ENCODE measurements at places on chromosomes 7 and 10. TPM values are rescaled to one million over a fixed set of nuclear protein-coding genes. Genes with fewer than 3 reads are reported as not detected.

Gene NME8
- total RNA-seq, result not detected

Gene SORCS1
- total RNA-seq, result not detected

Gene SHTN1
- 2.1 TPM for total RNA-seq

Gene EIF3B
- 153 TPM for total RNA-seq

Gene SPDYE5
- not detected for total RNA-seq

Gene TAS2R41
- not detected for total RNA-seq

Gene SLC13A1
- total RNA-seq, result not detected

Gene EFCAB10
- not detected for total RNA-seq

- no peak for DNase-seq
Measured at GRCh38 chr10:96995851-96996250, 163.8 kb downstream of the LCOR start.

DNA sequence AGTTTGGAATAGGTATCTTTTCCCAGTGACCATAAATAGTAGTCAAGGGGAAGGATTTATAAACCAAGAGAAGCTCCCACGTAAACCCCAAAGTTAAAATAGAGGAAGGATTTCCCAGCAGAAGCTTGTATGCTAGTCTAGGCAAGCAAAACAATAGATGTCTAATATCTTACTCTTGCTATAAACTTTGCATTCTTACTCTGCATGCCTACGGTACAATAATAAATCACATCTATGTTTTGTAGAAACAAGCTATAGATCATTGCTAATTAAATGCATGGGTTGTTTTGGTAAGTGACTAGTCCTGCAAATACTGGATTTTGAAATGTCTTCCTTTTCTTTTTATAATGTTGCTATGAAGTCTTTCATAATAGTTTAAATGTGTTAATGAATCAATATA lies 585.5 kb downstream of the INHBA start:
- DNase-seq, result no peak

DNA sequence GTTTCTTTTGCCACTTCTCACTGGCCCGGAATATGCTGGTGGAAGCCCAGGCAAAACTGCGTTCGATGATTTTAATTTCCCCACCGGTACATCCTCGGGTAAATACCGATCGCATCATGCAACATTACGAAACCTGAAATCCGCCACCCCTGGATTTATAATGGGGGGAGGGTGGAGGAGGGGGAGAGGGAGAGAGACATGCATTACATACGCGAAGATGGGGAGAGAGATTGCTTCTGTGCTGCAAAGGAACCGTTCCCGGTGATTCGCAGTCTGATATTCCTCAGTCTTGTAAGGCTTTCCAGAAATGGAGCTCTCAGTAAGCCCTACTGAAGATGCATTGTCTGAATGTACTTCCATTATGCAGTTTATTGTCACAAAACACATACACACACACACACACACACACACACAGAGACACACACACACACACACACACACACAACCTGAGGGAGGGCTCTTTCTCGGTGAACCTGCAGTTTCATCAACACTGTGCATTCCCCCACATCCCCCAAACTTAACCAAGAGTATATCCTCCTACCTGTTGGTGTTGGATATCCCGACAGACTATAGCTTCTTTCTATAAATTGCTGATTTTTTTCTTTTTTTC lies 741 bp downstream of the GPR85 start:
- DNase-seq, result no peak

GRCh38 chr10:27464993-27465392 lies 39.1 kb upstream of the RAB18 start:
- no peak for DNase-seq

GRCh38 chr10:72295330-72295910 lies 21.7 kb downstream of the DDIT4 start:
- no peak for DNase-seq

DNA sequence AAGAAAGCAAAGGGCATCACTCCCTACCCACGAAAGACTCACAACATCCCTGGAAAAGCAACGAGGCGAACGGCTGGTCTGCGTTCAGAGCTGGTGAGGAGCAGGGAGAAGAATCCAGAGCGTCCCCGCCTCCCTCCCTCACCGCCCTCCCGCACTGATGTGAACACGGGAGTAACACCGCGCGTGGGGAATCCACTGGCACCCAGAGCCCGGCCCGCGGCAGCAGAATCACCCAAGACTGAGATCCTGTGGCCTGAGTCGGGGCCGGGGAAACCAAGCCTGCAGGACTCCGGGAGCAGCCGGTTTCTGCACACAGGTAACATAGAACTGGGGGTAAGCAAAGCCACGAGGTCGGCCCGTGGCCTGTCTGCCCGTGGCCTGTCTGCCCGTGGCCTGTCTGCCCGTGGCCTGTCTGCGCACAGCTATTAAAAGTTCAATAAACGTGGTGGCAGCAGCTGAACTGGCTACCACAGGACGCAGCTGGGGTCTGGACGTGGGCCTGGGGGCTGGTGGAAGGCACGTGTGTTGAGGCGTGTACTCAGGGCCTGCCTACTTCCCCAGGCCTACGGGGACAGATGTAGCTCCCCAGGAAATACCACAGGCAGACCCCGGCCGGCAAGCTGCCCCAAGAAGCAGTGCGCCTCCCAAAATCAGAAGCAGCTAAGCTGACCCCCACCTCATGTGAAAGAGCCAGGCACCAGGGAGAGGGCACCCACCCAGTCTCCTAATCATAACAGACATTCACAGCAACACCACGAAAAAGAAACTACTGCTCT lies 23.0 kb downstream of the DIP2C start:
- no peak for DNase-seq

DNA sequence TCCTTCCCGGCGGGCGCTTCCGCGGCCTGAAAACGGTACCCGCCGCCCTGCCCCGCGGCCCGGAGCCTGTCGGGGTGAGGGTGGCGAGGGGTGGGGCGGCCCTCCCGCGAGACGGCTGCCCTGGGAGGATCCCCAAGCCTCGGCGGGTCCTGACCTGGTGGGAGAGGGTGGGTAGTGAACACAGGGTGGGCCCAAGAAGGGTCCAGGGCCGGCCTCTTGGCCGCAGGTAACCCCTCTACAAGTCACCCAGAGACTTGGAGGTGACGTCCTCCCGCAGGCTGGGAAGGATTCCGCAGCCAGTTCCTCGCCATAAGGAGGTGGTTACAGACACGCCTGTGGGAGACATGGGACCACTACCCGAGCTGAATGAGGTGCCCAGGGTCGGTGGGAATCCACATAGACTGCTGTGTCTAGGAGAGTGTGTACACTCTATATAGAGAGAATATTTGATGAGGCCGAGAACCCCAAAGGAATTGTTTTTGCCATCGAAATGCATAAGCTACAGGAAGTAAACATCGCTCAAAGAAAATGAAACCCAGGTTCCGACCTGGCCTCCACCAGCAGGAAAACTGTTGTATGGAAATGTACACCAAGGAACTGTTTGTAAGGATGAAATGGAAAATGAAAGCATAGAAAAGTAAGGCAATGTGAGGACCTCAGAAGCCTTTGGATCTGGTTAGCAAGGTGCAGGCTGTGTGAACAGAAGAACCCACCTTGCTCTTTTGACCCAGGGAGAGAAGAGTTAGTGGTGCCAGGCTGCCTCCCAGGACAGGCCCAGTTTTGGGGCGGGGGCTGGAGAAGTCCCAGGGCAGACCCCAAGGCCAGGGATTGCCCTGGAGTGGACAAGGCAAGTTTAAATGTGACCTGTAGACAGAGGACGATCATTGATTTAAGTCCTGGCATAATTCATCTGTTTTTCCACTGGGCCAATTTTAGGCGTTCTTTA lies 659 bp downstream of the OPTN start:
- no peak for DNase-seq

- no peak for DNase-seq
Measured at GRCh38 chr7:70237831-70238575, 639.7 kb downstream of the AUTS2 start.

- no peak for DNase-seq
Measured at GRCh38 chr7:77791336-77791735, 6.9 kb downstream of the TMEM60 start.

- no peak for DNase-seq
Measured at GRCh38 chr7:108037140-108037539, 34.2 kb upstream of the LAMB1 start.

DNA sequence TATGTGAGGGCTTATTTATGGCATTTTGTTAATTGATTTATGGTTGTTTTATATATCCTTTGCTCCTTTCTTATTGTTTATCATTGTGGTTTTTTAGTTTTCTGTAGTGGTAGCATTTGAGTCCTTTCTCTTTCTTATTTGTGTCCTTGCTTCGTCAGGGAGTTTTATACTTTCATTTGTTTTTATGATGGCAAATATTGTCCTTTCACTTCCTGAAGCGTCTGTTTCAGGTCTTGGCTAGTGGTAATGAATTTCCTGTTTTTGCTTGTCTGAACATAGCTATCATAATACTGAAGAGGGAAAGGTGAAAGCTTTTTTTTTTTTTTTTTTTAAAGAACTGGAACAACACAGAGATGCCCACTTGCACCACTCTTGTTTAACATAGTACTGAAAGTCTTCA lies 228.2 kb downstream of the ATRNL1 start:
- DNase-seq, result peak; percentile 12

DNA sequence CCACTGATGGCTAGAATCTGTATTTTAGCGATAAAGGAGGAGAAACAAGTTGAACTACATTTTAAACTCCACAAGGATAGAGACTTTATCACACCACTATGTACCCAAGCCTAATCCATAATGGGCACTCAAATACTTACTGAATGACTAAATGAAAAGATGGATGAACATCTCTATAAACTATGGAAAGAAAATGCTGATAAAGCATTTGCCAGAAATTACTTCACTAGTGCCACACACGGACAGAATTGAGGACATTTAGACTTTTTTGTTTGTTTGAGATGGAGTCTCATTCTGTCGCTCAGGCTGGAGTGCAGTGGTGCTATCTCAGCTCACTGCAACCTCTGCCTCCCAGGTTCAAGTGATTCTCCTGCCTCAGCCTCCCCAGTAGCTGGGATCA lies 1.7 kb upstream of the NSUN6 start:
- no peak for DNase-seq

GRCh38 chr10:20892796-20893195 lies 4.3 kb downstream of the NEBL start:
- DNase-seq, result no peak

- no peak for DNase-seq
Measured at GRCh38 chr7:131720703-131721102, 164.3 kb upstream of the PODXL start.

DNA sequence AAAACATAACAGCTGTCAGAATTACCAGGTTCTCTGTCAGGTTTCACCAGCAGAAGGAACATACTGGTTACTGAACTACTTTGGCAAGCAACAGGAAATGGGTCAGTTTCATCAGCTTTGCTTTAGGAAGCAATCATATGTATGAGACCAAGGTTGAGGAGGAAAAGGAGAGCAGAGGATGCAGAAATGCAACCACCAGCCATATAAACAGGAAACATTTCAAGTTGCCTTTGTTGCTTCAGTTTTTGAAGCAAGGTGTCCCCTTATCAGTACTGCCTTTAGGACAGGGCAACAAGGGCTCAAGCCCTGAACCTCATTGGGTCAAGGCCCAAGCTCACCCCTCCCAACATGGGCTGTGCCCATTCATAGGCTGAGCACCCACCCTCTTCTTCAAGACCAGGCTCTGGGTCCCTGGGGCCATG lies 10.2 kb downstream of the HIPK2 start:
- peak; percentile 49 for DNase-seq

DNA sequence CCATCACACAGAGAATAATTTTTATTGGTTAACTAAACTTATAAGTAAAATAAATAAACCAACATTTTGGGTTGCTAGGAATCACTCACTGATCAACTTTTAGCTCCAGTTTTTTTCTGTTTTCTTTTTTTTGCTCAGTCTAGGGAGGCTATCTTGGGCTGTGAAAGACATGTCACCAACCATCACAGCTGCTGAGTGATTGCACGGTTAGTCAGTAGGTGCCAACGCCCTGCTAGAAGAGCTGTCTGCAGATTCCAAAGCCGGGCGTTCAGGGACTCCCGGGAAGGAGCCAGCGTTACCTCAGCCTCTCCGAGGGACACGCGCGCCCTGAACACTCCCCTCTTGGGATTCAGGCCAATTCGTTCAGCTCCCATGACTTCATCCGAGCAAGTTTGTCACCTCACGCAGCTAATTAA lies 604 bp upstream of the STAM start:
- no peak for DNase-seq

GRCh38 chr10:8956400-8956799 lies 901.9 kb downstream of the GATA3 start:
- no peak for DNase-seq

DNA sequence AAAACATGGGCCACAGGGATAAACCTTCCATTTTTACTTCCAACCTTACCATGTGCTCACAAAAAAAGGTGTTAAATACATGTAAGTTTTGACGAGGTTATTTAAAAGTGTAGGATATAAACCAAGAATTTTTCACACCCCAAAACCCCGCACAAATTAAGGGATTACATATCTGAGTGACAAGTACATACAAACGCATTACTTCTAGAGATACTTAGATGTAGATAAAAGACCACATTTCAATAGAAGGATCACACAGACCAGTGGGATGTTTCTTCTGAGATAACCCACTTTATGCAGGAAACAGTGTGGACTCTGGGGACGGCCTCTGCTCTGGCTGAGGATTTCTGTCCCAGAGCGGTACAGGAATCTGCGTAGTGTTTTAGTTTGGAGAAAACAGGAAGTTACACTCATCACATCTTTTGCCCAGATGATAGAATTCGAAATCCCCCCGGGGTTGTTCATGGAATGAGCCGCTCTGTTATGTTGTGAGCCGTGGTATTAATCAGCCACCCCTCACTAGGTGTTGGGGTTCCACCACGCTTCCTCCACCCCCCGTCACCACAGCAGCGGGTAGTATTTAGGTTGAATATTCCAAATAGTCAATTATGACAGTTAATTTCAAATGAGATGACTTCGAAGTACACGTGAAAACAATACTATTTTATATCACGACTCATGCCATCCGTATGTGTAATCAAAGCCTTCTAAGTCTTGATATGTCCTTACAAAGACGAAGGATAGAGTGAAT lies 1.3 kb upstream of the CUL1 start:
- peak; percentile 88 for DNase-seq

DNA sequence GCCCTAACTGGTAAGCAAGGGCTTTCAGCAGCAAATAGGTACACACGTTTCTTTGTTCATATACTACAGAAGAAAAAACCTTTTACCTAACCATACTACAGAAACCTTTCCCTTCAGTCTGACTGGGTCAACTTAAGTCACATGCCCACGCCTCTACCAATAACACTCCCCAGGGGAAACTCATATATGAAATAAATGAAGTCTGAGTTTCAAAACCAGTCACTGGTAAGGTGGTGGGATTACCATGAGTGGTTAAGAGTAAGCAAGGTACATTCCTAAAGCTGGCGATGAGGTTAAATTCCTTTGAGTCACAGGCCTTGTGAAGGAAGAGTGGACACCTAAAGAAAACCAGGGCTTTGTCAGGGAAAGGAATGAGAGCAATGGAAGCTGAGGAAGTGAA lies 21.4 kb upstream of the KIF20B start:
- DNase-seq, result no peak

GRCh38 chr7:135709508-135709907 lies 18.5 kb downstream of the SLC13A4 start:
- DNase-seq, result no peak

DNA sequence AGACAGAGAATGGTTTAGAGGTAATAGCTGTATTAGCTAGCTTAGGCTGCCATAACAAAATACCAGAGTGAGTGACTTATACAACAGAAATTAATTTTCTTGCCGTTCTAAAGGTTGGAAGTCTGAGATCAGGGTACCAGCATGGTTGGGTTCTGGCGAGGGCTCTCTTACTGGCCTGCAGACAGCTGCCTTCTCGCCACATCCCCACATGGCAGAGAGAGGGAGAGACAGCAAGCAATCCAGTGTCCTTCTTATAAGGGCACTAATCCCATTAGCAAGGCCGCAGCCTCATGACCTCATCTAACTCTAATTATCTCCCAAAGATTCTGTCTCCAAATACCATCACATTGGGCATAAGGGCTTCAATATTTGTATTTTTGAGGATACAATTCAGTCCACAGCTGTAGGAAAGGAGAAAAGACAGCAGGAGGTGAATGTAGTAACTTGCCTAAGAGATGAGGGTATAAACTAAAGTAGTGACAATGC lies 3.6 kb upstream of the STAM start:
- no peak for DNase-seq
